ENCODE measurements at places on chromosomes 5 and 9.
A peak's percentile ranks its signal among the peaks of the same experiment; 100 is the strongest.

DNA sequence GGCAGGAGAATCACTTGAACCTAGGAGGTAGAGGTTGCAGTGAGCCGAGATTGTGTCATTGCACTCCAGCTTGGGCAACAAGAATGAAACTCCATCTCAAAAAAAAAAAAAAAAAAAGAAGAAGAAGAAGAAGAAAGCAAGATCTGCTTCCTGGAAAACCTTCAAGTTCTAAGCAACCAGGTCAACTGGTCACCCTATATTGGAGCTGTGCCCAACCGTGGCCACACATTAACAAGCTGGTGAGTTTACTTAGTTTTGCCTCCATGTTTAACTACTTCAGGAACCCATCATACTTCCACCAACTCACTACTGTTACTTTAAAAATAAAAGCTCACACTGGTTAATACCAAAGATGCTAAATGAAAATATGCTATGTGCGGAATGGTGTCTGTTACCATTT, 12.3 kb upstream of the SKP1 start:
- no peak for DNase-seq

- DNase-seq, result no peak
These were observed 35.3 kb upstream of the SMIM32 start for GRCh38 chr5:136228136-136228757.

DNA sequence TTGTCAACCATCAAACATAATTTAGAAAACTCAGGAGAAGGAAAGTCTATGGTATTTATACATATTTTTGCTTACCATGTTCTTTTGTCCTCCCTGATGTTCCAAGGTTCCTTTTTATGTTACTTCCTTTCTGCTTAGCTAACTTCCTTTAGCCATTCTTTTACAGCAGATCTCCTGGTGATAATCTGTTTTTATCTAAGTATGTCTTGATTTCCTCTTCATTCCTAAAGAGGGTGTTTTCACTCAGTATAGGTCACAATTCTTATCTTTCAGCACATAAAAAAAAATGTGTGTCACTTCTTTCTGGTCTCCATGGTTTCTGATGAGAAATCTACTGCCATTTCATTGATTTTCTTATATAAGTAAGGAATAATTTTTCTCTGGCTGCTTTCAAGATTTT, 384.4 kb upstream of the PDE4D start:
- no peak for DNase-seq

DNA sequence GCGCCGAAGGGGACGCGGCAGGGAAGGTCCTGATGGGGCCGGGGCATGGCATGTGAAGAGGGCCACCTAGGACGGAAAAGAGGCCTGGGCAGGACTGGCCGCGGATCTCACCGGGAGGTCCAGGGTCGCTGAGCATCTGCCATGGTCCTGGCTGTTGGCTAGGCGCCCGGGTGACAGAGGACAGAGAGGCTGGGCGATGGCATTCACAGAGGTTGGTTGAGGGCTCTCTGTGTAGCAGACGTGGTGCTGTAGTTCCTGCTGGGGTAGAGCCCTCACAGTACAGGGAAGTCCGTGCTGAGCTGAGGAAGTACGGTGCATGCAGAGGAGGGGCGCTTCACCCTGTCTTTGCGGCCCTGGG, 427 bp downstream of the PCYOX1L start:
- no peak for DNase-seq

GRCh38 chr9:71824257-71824656, 55.9 kb upstream of the CEMIP2 start:
- no peak for DNase-seq

- DNase-seq, result no peak
These were observed 22.4 kb upstream of the NREP start for GRCh38 chr5:111779260-111779921.

DNA sequence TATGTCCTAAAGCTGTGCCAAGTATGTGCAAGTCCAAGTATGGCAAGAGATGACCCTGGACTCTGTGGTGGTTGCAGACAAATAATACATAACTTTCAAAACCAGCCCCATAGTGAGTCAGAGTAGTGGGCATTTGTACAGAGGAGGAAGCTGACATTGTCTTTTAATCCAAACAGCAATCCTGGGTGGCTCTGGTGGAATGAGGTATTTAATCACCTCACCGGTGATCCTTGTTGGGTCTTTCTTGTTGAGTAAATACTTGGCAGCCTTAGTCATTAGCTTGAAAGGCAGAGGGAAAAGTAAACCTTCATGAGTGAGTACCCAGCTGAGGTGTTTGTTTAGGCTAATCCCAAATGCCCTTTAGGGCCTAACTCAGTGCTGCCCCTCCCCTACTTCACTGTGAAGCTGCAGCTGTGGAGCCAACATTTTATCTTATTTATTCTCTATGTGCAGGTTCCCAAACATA, 148.7 kb upstream of the SLC12A2 start:
- no peak for DNase-seq

- DNase-seq, result peak; percentile 63
These were observed 41.6 kb downstream of the MAMDC2 start for GRCh38 chr9:70085241-70085640.

- DNase-seq, result no peak
These were observed 37.1 kb upstream of the C6 start for GRCh38 chr5:41250351-41250987.

- no peak for DNase-seq
These were observed 20.1 kb upstream of the SLC36A1 start for GRCh38 chr5:151427258-151427657.

DNA sequence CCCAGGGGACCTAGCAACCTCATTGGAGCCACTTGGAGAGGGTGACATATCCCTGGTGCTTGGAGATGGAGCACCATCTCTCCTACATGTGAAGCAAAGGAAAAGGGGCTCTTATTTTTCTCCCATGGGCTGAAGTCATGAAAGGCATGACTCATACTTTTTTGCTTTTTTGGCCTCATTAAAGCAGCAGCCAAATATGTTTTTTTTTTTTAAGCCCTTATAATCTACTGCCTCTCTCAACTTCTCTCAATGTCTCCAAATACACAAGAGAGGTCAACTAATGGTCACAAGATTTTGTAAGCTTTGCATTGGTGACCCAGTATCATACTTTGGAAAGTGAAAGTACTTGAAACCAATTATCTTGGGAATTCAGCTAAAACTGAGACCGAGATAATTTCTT, 1.6 kb upstream of the CFAP90 start:
- DNase-seq, result no peak

DNA sequence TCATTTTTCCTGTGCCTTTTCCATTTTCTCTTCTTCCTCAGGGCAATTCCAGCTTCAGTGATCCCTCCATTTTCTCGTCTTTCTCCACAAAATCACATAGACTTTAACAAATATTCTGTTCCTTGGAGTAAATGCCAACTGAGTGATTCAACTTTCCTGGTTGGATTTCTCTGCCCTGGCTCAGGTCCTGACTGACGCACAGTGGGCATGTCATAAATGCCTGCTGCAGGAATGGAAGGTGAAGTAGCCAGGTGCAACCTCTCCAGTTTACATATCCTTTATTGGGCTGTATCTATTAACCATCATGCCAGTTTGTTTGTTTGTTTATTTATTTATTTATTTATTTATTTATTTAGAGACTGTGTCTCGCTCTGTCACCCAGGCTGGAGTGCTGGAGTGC, 95.1 kb downstream of the MEF2C start:
- DNase-seq, result no peak

GRCh38 chr5:6202149-6202967, 176.0 kb downstream of the MED10 start:
- no peak for DNase-seq

Measured in left kidney (tissue), 8 donors.